H9 (cell line): ENCODE measurements at places on chromosomes 5 and 9. TPM values are rescaled to one million over a fixed set of nuclear protein-coding genes. Genes with fewer than 3 reads are reported as not detected.

The CARD6 gene
- 0.22 and 0.35 TPM in 2 replicates for total RNA-seq

The BSPRY gene
- 4.5 and 5.1 TPM in 2 replicates for total RNA-seq

The SLC6A7 gene
- not detected in 2 replicates for total RNA-seq

The GDA gene
- total RNA-seq, result 3.6 and 3.8 TPM in 2 replicates

The SHOC1 gene
- total RNA-seq, result not detected in 2 replicates

The ABLIM3 gene
- 0.20 and 0.29 TPM in 2 replicates for total RNA-seq

The FBXW2 gene
- 60.9 and 62.1 TPM in 2 replicates for total RNA-seq

The PHYHD1 gene
- total RNA-seq, result 18.0 and 22.2 TPM in 2 replicates

The HRCT1 gene
- total RNA-seq, result not detected in 2 replicates

The ZNF483 gene
- total RNA-seq, result 46.8 and 48.1 TPM in 2 replicates

The RIOK2 gene
- total RNA-seq, result 39.5 and 42.2 TPM in 2 replicates

The PAEP gene
- not detected in 2 replicates for total RNA-seq

The KLHL9 gene
- 17.4 and 18.2 TPM in 2 replicates for total RNA-seq

The CATSPER3 gene
- total RNA-seq, result 0.31 and 0.50 TPM in 2 replicates

The FST gene
- total RNA-seq, result 109 and 111 TPM in 2 replicates

The DIRAS2 gene
- total RNA-seq, result not detected in 2 replicates

DNA sequence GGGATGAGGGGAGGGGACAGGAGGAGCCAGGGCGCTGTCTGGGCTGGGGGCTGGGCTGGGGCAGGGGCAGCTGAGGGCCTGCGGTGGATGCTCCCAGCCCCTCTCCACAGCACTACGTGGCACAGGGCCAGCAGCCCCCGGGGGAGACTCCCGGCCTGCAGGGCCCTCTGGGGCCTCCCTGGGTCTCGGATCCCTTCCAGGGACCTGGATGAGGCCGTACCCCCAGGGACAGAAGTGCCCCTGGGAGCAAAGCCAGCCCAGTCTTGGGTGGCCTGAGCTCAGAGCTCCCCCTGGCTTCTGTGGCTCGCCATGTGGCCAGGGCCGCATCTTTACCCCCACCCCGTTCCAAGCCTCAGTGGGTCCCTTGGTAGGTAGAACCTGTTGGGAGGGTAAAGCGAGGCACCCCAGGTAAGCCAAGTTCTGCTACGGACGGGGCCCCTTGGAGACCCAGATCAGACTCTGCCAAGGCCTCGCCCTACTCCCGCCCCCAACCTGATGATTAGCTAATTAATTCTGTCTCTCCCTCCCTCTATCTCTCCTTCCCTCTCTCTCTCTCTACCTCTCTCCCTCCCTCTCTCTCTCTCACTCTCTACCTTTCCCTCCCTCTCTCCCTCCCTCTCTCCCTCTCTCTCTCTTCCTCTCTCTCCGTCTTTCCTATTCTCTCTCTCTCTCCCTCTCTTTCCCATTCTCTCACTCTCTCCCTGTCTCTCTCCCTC is 24.3 kb downstream of the KCNT1 start:
- no peak for DNase-seq

GRCh38 chr9:95067897-95068296 is 249.6 kb downstream of the FANCC start:
- DNase-seq, result no peak

- DNase-seq, result peak; percentile 49
Observed at GRCh38 chr5:127562252-127562651, 44.8 kb downstream of the PRRC1 start.

GRCh38 chr5:137695651-137696428 is 40.0 kb downstream of the KLHL3 start:
- DNase-seq, result peak; percentile 31

DNA sequence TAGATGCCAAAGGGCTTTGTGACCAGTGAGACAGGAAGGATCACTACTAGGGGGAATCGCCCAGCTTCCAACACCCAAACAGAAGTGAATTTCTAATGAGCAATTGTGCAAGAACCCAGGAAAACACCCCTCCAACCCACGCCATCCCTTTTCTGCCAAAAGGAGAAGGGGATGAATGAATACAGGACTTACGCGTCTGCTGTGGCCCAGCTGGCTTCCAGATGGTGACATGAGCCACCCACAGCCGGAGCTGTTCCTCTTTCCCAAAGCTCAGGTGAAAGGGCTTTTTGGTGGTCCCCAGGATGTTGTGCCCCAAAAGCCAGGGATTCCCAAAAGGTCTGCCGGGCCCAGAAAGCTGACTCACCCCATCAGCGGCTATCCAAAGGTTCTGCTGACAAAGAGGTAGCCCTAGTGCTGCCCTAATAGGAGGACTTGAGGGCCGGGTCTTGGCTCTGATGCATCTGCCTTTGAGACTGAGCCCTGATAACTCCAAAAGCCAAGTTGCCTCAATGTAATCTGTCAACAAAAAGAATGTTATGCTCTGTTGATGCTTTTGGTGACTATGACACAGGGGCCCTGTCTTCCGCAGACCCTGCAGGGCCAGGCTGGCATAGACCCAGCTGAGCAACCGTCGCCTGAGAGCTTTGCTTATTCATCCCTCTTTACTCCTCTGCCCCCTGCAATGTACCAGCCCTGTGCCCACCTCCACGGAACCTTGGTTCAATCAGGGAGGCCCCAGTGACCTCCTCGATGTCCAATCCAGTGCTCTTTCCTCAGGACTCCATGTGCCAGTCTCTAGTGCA is 14.5 kb downstream of the GSN start:
- DNase-seq, result no peak

GRCh38 chr9:92275541-92275940 is 18.0 kb downstream of the IARS1 start:
- no peak for DNase-seq

- no peak for DNase-seq
Observed at GRCh38 chr5:109865637-109866036, 175.9 kb downstream of the MAN2A1 start.

- DNase-seq, result peak; percentile 14
Observed at GRCh38 chr9:16252616-16253015, 617.9 kb downstream of the BNC2 start.

DNA sequence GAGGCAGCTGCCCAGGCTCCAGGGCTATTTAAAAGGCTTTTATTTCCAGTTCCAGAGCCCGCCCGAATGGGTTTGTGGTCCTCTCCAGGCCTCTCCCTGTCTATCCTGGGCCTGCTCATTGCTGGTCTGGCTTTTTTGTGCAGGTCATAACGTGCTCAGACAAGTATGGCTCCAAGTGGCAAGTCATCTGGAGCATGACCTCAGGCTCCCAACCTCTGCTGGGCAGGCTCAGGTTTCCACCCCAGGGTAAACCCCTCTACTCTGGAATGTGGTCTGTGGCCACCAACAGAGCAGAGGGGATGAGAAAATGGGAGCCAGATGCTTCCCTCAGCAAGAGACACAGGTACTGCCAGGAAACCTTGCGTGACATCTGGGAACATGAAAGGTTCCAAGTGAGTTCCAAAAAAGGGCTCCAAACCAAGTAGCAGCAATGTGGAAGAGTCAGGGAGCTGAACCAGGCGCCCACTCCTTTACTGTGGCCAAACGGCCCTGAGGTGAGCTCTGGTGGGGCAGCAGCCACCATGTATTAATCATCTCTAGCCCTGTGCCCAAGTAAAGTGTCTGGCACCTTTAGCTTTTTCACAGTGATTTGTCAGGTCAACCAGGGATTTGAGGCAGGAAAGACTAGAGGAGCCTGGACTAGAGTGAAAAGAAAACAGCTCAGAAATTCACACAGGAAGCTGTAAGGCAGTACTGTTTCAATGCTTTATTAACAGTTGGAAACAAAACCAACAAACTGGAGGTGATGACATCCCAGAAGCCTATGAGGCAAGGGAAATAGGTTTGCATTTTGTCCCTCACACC is 25.7 kb downstream of the PCDHGC5 start:
- peak; percentile 89 for DNase-seq

- DNase-seq, result no peak
Observed at GRCh38 chr5:157172403-157172802, 6.3 kb upstream of the GARIN3 start.

GRCh38 chr5:41161271-41161670 is 52.1 kb downstream of the C6 start:
- DNase-seq, result no peak

DNA sequence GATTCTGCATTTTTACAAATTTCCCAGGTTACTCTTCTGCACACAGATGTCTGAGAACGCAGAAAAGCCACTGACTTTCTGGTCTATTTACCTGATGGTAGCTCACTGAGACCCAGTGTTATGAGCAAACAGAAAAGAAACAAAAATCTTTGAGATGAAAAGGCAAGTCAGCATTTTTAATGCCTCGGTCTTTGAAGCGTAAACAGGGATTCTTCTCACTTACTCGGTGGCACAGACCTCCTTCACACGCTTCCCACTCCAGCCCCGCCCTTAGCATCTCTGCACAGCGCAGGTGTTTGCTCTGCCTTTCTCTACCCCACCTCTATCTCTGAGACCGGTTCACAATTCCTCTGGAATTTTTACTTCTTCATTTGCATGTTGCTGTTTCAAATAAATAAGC is 195.0 kb upstream of the IRX1 start:
- DNase-seq, result no peak

DNA sequence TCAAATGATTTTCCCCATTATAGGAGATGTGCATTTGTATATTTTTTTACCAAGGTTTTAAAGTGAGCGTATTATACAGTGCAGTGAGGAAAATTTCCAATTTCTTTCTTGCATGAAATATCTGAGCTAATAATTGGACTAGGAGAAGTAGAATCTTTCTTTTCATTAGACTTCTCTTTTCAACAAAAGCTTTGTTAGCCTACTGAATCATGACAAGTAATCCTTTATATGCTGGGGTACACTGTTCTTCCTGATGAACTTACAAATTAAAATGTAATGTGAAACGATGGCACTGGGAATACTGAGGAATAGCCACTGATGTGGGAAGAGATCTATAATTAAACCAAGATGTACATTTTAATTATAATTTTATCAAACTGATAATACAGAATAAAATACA is 829.6 kb downstream of the PTPRD start:
- DNase-seq, result no peak

DNA sequence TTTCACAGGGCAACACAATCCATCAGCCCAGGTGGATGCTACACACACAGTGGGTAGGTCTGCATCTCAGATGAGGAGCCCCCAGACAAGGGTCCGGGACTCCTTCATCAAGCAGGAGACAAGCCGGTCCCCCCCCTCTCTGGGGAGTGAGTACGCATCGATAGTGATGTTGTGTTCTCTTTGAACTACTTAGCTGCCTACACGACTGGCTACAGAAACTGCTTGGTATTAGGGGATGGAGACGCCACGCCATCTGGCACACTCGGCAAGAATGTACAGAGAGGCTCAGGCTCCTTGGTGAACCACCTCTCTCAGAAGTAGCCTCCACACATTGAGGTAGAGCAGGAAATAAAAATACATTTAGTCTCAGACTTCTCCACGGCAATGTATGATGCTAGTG is 179.8 kb downstream of the CNTNAP3 start:
- no peak for DNase-seq

DNA sequence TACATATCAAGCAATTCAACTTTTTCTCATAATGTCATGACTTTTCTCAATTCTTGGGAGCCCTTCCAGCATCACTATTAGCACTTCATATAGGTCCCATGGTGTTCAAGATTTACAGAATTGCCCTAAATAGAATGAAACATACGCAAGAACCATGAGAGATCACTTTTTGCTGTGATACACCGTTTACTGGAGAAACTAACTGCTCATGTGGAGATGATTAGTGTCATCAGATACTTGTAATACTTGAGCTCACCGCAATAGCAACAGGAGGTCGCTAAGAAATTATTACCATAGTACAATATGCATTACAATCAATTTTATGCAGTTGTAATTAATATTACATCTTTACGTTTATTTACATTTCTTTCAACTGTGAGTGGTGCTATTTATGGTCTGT is 4.8 kb upstream of the PCSK5 start:
- no peak for DNase-seq

- no peak for DNase-seq
Observed at GRCh38 chr9:14440062-14440461, 126.1 kb upstream of the NFIB start.

DNA sequence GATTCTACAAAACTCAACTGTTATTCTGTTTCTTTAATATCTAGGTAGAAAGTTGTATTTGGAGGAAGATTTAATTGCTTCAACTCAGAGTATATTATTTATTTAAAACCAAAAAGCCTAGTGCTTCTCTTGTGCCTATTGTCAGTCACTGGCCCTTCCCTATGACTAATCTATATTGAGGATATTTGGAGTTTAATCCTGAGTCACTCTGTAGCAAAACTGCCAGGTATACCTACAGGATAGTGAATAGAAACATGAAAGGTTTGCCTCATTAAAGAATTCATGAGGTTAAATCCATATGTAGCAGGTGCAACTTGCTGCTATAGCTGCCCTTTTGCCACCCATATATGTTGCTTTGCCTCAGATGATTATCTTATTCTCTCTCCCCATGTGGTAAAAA is 15.1 kb downstream of the PLK2 start:
- DNase-seq, result no peak

GRCh38 chr5:134038138-134038537 is 33.4 kb upstream of the VDAC1 start:
- no peak for DNase-seq

DNA sequence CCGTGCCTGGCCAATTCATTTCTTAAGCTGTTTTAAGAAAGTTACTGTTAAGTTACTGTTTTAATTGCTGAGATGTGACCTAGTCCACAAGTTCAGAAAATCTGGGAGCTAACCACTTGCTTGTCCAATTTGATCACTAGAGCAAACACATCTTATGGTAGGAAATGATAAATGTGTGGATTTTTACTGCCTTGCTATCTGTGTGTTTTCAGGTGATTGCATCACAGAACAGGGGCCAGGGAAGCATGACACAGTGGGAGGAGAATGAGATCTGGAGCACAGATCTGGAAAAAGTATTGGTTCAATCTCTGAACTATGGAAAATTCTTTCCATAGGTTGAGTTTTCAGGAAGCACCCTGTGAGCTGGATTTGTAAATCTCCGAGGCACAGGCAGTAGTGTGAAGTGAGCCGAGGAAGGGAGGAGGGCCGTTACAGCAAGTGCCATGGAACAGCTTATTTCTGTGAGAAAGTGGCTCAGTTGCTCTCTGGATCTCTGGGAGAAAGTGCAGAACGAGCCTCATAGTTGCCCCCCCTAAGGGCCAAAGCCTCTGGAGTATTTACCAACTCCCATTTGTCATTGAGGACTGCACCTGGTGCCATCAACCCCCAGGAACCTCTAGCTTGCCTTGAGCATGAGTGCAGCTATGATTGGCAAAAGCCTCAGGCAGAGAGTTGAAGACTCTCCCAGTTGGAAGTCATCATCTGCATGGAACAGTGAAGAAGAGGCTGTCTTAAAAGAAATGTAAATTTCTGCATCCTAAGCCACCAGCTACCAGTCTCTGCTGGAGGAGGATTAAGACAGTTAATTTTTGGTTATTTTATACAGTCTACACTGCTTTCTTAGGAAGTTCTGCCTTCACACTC is 161.8 kb upstream of the CLINT1 start:
- no peak for DNase-seq

GRCh38 chr9:4822057-4822456 is 29.3 kb downstream of the RCL1 start:
- DNase-seq, result no peak

DNA sequence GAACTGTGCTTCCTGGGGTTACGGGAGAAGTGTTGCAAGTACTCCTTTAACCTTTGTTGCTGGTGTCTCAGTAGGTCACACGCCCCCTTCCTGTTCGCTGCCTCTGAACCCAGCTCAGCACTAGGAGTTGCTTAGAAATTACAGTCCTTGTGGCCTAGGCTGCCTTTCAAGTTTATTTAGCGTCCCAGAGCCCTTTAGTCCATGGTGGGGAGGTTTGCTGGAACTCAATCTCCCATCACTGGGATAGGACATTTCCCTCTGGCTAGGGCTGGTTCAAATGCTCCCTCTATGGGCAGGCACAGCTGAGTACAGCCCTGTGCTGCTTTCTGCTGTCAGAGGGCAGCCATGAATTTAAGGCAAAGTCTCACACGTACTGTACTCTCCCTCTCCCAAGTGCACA is 4.7 kb downstream of the IFNA8 start:
- DNase-seq, result peak; percentile 55
